ENCODE measurements at places on chromosomes 3 and 15.

DNA sequence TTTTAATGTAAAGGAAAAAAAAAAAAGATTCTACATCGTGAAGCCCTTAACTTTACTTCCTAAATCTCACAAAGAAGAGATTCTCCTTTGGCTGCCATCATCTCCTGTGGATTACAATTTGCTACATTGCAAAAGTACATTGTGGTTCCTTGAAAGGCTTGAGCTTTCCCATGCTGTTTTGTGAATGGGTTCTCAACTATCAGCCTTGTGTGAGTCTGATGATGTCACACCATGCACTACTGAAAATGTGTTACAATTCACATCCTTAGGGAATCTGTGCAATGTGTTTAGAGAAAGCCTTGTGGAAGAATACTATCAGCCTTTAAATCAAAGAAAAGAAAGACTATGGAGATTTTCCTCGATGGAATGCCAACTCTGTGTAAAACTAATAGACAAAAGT, 510.0 kb upstream of the ALCAM start:
- DNase-seq: no peak

DNA sequence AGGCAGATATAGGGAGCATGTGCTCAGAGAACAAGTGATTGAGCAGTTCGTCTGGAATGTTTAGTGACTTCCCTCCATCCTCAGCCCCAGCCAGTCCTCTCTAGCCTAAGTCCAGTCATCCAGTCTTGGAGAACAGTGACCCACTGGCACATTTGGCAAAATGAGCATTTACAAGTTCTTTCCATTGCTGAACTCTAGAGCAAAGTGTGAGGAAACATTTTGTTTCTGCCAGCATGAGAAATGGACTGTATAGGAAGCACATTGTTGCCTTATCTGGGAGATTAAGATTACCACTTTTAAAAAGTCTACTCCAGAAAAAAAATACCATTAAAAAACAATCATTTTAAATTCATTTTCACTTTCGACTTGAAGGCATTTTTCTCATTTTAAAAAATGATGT, 353.6 kb downstream of the SHQ1 start:
- peak; percentile 61 for DNase-seq

DNA sequence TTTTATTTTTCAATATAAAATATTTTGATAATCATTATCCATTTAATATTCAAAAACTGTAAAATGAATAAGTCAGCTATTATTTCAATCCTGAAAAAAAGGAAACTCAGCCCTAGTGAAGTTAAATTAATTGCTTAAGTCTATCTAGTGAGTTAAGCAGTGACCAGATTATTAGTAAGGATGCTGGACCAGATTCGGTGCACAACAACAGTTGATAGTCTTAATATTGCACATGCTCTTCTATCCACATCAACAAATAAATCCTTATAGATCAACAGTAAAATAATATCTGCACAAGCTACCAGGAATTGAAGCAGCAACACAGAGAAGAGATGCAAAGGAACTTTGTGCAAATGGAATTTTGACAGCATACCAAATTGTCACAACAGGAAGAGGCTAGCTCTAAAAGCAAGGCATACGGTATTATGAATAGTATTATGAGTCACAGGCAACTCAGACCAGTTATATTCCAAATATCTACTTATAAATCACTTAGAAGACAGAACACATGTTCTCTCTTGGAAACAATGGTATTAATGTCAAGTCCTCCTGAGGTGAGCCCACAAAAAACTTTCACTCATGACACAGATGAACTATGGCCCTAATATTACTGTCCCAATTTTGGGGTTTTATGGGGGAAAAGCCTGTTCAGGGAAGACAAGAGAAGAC, 24.9 kb downstream of the VPS13C start:
- peak; percentile 69 for DNase-seq

DNA sequence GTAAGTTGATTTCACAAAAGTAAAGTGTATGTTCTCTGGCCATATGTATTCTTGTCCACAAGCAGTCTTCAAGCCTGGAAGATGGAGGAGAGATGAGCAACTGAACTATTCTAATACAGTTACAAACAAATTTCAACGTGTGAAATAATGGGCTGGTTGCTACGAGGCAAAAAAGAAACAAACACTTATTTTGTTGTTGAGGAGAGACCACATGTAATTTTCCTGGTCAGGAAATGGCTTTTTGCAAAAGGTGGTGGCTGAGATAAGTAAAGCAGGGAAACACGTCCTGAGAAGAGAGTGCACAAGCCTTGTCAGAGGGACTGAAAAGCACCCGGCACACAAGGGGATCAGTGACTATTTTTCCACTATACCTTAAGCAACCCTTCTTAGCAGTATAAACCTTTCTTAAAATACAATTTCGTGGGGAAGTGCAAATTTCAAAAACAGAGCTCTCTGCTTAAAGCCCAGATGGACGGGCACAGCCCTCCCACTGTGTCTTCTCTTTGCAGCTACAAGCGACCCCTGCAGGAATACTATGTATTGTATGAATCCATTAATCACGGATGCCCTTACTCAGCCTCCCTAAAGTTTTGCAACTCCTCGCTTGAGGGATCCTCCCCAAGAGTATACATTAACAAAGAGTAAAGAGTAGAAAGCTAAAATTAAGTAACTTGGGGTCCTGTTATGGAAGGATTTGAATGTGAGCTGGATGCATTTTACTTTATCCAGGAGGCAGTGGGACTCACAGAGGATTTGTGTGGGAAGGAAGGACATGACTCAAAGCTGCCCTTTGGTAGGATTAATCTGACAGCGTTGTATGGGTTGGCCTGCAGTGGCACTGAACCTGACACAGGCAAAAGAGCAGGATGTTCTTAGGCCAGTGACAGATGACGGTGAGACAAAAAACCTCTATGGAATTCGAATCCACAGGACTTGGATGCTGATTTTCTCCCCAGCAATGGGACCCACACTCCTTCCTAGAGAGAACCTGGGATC, 253.7 kb downstream of the IL5RA start:
- no peak for DNase-seq

DNA sequence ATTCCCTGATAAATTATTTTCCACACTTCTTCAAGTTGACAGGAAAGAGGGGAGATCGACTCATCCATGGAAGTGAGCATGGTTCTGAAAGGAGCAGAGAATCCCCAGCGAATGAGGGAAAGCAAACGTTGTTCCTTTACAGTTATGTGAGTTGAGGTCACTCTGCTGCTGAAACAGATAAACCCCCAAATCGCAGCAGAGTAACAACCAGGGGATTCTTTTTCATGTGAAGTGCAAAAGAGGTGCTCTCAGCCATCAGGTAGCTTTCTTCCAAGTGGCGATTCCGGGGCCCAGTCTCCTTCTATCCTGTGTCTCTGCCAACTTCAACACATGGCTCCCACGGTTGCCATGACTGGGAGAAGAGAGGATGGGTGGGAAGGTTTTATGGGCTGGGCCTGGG, 28.2 kb downstream of the MEX3B start:
- no peak for DNase-seq

DNA sequence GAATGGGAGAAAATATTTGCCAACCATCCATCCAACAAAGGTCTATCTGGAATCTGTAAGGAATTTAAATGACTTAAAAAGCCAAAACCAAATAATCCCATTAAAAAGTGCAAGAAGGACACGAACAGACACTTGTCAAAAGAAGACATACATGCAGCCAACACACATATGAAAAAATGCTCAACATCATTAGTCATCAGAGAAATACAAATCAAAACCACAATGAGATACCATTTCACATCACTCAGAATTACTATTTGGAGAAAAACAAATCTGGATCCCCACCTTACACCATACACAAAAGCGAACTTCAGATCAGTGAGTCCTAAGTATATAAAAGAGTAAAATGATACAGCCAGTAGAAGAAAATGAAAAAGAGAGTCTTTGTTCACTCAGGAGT, 58.6 kb upstream of the MNS1 start:
- DNase-seq: no peak

DNA sequence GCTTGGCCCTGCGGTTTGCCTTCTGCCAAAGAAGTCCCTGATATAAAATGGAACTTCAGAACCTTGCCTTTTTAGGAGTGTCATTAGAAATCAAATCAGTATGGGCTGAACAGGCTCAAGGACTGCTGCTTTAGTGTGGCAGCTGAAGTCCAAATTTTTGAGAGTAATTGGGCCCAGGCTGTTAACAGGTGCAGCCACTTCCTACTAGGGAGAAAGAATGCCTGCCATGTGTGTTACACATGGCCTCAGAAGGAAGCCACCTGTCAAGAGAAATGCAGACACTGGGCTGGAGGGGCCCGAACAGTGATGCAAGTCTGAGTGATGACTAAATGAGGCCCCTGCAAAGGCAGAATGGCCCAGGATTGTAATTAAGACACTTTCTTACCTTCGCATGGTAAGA, 786.7 kb upstream of the CFAP20DC start:
- DNase-seq: no peak

GRCh38 chr15:71279757-71280141, 164.5 kb downstream of the THSD4 start:
- DNase-seq: peak; percentile 27

- DNase-seq: peak; percentile 38
Observed at GRCh38 chr3:131454501-131454900, 48.3 kb downstream of the MRPL3 start.

DNA sequence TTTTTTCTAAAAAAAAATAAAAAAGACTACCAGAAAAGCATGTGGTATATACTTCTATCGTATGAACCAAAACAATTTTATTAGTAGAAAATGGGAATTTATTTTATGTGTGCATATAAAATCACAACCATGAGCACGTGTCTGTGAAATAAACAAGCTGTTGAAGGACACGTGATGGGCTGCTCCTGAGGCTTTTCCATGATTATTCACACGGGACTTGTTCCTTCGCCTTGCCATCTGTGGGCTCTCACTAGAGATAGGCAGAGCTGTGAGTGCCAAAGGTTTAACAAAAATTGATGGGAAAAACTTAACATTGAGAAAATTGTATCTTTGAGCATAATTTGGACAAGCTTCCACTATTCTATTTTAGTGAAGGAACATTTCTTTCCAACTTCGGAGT, 12.4 kb upstream of the ETV5 start:
- no peak for DNase-seq

- DNase-seq: peak; percentile 80
Observed at GRCh38 chr3:99410789-99411311, 227.5 kb upstream of the COL8A1 start.

- peak; percentile 72 for DNase-seq
Observed at GRCh38 chr3:107458871-107459270, 63.9 kb upstream of the BBX start.

GRCh38 chr3:152083135-152083534, 185.6 kb upstream of the MBNL1 start:
- no peak for DNase-seq

DNA sequence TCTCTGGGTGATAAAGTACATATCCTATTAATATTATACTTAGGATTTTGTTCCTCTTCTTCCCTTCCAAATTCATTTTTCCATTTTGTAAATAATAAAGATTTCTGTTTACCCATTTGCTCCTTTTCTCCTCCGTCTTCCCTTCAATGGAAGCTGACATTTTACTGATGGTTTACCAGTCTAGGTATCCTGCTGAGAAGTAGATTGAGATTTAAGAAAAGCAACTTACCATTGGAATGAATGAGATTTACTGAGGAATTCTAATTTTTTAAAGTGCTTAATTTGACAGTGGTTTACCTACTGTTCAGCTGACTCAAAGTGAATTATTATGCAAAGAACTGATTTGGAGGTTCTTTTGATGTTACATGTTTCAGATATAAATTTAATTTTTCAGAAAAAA, 2.4 kb downstream of the C15orf61 start:
- no peak for DNase-seq

DNA sequence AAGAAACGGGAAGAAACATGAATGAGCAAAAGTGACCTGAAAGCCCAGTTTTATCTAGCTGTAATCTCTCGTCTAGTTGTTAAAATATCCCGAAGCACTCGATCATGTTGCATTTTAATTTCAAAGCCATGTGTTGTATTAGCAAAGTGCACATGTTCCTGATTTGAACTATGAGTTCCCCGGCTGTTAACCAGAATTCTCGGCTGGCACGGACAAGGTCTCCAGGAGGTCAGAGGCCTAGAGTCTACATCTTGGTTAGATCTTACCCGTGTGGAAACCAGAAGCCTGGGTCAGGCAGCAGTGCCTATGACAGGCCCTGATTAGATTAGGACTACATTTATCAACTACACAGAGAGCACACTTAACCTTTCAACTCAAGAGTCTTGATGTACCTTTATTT, 195.8 kb downstream of the CDIN1 start:
- no peak for DNase-seq
